ENCODE measurements at places on chromosomes 12 and 14. TPM values are rescaled to one million over a fixed set of nuclear protein-coding genes. Genes with fewer than 3 reads are reported as not detected.

GRCh38 chr14:70827347-70827746 is 18.0 kb upstream of the MAP3K9 start:
- no peak for DNase-seq

- no peak for DNase-seq
Observed at GRCh38 chr12:99029511-99030271, 384.6 kb downstream of the APAF1 start.

Gene IL23A
- polyA plus RNA-seq, result 0.64 TPM

DNA sequence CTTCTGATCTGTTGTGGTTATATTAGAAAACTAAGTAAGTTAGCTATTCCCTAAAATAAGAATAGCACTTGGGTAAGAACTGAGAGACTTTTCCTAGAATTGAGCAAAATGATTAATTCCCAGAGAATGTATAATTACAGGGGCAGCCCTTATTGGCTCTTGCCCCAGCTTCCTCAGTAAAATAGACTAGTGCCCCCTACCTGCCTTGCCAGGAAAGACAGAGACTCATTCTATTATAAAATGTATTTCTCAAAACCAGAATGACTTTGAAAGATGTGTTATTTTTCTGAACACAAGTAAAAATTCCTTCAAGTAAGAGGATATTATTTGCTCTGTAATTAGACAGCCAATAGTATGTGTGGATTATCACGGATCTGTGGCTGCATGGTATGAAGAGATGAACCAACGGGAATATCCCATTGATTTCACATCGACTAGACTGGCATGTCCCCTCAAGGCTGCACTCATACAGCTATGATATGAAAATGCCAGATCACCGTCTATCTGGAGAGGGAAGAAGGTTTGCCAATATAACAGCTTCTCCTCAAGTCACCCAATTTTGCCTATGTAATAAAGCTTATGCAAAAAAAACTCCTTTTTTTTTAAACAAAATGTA is 7.4 kb upstream of the GLRX5 start:
- DNase-seq, result no peak

DNA sequence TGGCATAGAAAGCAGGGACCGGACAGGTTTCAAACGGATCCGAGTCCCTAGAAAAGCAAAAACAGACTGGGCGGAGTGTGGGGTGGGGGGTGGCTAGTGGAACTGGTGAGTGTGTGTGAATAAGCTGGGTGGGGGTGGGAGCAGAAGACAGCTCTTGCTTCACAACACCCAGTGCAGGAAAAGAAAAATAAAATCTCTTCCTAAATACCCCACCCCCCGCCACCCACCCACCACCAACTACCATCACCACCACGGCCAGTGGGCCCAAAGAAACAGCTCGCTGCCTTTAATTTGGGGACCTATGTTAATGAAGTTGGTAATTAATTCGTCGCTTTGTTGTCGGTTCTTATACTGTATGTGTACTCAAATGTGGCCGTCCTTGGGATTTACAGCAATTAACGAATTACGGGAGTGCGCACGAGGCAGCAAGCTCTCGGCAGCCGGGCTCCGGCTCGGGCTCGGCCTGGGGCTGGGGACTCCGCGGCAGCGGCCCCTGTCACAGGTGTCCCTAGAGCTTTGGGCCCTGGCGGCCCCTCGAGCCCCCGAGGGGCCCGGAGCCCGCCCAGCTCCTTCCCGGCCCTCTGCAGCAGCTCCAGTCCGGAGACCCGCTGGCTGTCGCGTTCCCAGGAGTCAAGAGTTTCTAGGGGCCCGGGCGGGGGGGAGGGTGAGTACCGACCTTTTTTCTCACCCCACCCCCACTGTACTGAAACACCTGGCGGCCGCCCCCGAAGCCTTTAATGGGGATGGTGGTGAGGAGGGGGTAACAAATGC is 1.5 kb upstream of the OTX2 start:
- DNase-seq, result no peak

DNA sequence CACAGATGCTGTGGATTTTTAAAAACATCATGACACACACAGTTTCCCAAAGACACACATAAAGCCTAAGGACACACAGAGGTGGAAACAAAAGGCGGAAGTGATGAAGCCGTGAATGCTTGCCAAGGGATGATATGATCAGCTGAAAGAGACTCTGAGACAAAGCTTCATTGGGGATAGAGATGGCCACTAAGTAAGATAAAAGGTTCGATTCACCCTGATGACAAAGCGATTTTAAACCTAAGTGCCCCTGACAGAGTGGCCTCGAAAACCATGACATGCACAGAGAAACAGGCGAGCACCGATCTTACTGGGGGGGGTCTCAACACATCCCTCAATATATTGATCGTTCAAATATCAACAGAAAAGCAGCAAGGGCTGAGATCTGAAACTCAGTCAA is 20.3 kb upstream of the EIF5 start:
- DNase-seq, result no peak

- no peak for DNase-seq
Observed at GRCh38 chr14:96215452-96216244, 11.0 kb downstream of the BDKRB2 start.

GRCh38 chr12:116537101-116537904 is 21.9 kb upstream of the MAP1LC3B2 start:
- DNase-seq, result no peak

GRCh38 chr14:101965770-101966722 is 1.7 kb downstream of the DYNC1H1 start:
- no peak for DNase-seq

GRCh38 chr14:71591929-71592328 is 340.3 kb upstream of the RGS6 start:
- DNase-seq, result no peak

Gene PZP
- polyA plus RNA-seq, result 2.9 TPM

Gene RPS6KL1
- 1.3 TPM for polyA plus RNA-seq

Gene CEP170B
- polyA plus RNA-seq, result 21.5 TPM

Gene GLT1D1
- 3.2 TPM for polyA plus RNA-seq

DNA sequence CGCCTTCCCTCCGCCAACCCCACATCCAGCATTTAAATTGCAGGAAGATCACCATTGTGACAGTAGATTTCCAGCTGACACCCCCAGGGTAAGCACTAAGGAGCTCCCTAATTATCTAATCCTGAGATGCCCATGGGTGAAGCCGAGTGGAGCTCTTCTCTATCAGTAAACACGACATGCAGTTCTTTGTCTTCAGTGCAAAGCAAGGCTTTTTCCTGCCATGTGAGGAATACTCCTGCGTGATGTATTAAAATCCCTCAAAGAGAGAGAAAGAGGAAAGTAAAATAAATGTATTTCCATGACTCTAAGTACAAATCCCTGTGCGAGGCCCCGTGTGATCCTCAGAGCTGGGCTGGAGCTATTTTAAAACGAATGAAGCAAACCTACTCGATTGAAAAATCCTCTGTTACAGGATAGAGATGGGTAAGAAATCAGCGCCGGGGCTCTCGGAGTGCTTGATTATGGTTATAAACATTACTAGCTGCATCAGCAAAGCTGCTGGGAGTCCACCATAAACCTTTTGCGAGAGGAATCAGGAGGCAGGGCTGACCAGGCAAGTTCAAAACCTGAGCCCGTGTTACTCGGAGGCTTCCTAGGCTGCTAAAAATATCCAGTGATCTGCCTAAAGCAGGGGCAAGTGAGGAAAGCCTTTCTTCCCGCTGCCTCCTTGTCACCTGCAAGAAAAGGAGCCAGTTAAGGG is 61.5 kb downstream of the MAP1LC3B2 start:
- no peak for DNase-seq

- DNase-seq, result no peak
Observed at GRCh38 chr12:59396519-59396918, 199.3 kb upstream of the SLC16A7 start.

All from right lung (tissue), 10 donors.